ENCODE measurements at places on chromosomes 4 and X.

GRCh38 chr4:105714932-105715331 lies 6.3 kb downstream of the GSTCD start:
- no peak for DNase-seq

DNA sequence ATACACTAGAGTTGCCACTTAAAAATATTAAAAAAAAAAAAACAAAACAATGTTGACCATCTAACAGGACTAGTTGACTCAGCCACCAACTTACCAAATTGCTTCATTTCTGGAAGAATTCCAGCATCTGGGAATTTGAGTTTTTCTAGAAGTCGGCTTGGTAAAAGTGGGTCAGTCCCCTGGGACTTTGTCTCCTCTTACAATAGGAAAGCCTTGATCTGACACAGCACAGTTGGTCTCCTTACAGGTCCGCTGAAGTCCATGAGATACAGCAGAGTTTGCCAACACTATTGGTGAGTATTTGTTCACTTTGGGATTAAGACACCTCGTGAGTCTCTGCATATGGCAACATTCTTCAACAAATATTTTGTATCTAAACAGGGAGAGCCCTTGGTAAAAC lies 18.2 kb upstream of the DDIT4L start:
- no peak for DNase-seq

- DNase-seq: no peak
Observed at GRCh38 chrX:35439034-35439660, 359.0 kb upstream of the MAGEB16 start.

DNA sequence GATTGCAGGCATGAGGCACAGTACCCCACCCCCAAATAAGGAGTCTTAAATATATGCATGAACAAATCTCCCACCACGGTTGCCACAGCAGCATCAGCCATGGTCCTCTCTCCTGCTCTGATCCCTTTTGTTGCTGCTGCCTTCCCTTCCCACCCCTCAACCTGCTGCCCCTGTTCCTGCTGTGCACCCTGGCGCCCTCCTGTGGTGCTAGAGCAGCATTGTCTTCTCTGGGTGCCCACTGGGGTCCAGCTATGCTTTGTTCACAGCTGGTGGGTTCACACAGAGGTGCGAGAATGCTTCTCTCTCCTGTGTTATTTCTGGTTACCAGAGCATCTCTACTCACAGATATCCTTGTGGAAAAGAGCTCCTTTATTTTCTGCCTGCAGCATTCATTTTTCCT lies 116.2 kb downstream of the GATB start:
- peak; percentile 73 for DNase-seq

GRCh38 chr4:9952415-9952950 lies 68.8 kb downstream of the SLC2A9 start:
- DNase-seq: no peak

GRCh38 chr4:110683601-110684000 lies 60.7 kb upstream of the PITX2 start:
- DNase-seq: no peak

GRCh38 chrX:52138830-52139544 lies 45.7 kb upstream of the MAGED4 start:
- no peak for DNase-seq

DNA sequence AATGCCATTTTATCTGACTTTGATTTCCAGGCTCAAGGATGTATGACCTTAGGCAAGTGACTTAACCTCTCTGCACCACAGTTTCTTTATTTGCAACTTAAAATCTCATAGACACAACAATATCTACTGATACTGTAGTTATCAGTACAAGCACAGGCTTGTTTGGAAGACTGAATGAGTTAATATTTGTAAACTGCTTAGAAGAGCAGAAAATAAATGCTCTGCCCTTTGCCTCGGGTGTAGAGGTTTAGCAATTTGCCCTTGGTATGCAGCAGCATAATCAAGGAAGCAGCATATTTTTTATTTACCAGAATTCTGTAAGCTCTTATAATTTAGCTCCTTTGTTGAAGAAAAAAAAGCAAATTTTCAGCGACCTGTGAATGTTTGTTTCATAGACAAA lies 2.9 kb upstream of the CXCL1 start:
- no peak for DNase-seq

DNA sequence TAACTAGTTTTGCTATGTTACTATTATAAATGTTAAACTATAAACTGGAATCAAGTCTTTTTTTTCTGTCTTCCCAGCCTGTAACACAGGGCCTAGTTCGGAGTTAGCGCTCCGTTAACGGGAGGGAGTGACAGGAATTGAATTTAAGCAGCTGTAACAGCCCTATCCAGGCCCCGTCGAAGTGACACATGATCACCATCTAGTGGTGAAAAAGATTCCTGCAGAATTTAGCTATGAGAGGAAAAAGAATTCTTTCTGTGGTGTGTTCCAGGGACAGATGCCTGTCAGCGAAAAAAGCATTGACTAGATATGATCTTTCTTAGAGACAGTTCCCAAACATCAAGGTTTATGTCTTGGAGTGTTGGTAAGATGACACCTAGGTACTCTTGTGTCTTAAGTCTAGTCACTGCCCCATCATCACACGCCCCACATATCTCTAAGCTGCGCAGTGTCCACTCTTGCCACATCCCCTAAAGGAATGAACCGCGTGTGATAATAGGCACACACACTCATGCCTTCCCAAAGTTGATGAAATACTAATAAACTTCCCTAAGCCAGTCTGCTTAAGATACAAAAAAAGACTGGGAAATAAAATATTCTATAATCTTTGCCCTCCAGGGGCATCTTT lies 2.1 kb downstream of the GAB3 start:
- peak; percentile 58 for DNase-seq

Data from D341Med (cell line).